ENCODE measurements at places on chromosomes 11 and 22.

GRCh38 chr11:61140416-61140815 lies 20.8 kb downstream of the VPS37C start:
- DNase-seq, result no peak

DNA sequence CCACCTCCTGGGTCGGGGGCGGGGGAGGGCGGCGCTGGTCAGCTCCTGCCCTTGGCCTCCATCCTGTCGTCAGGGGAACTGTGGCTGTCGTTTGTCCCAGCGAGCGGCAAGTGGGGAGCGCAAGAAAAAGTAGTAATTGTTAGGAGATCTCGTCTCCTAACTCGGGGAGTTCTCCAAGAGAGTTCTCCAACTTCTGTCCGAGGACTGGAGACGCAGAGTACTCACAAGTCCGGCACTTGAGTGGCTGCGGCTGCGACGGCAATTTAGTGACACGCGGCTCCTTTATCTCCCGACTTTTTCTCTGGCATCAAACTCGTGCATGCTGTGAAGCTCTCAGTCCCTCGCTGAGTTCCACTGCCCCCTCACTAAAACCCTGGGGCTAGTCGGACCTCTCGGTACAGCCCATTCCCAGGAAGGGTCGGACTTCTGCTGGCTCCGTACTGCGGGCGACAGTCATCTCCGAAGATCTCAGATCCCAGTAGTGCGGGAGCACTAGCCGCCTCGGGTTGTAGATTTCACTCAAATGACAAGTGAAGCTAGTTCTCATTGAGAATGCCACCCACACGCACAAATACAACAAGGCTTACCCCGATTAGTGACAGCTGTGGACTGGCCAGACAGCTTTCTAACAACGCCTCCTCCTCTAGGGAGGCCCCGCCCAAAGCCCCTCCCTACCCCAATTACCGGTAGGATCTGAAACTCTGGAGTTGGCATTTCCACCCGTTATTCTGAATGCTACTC lies at the start of gene PGR:
PGR (minus strand) TSS at position 611 of the 741 bp plus-strand sequence. CDS start 743 bp downstream, outside the sequence.
- no peak for DNase-seq

DNA sequence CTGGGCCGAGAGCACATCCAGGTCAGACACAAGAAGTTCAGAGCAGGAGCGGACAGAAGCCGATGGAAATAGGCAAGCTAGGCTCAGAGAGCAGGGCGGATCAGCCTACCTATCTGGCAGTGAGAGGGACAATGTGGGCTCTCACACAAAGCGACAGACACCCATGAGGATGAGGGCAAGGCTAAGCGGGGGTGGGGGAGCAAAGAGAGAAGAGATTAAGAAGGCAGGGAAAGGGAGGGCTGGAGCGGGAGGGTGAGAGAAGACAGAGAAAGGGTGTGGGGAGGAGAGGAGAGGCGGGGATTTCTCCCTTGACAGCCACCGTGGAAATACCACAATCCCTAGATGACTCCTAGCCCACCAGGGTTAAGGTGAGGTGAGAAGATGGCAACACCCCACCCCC lies 57.9 kb downstream of the BUD13 start:
- no peak for DNase-seq

GRCh38 chr11:11732116-11732515 lies 109.7 kb upstream of the USP47 start:
- no peak for DNase-seq

DNA sequence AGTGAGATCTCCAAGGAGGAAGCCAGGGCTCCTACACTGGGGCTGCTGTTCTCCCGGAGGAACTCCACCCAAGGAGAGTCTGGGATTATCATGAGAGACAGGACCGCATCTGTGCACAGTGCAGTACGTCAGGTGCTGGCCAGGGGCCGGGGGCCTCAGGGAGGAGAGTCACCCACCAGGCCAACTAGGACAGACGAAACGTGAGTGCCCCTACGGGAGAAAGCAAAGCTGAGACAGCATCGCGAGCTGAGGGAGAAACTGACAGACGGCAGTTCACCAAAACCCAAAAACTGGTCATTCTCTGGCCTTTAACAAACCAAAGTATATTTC lies 273.4 kb downstream of the BRD1 start:
- DNase-seq, result no peak

DNA sequence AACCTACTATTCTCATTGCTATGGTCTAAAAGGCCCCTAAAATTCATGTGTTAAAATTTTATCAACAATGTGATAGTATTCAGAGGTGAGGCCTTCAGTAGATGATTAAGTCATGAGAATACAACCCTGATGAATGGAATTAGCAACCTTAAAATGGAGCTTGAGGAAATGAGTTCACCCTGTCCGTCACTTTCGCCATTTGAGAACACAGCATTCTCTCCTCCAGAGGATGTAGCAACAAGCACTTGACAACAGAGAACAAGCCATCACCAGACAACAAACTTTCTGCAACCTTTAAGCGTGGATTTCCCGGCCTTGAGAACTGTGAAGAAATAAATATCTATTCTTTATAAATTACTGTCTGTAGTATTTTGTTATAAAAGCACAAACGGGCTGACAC lies 197.0 kb downstream of the SBF2 start:
- DNase-seq, result no peak

DNA sequence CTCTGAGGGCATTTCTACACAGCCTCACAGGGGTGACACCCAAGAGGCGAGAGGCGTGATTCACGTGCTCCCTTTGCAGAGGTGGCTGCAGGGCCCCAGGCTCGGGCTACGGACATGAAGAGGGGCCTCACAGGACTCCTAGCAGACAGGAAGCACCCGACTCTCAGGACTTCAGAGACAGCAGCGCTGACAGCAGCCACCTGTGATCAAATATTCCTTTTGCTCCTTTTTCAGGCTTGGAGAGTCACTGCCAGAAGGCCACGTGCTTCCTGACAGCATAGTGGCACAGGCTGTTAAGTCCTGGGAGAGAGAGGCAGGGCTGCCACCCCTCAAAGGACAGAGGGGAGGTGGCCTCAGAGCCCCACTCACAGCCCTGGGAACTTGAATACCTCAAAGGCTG lies 348.9 kb downstream of the CADM1 start:
- DNase-seq, result no peak
